ENCODE measurements at places on chromosomes 2 and 18. TPM values are rescaled to one million over a fixed set of nuclear protein-coding genes. Genes with fewer than 3 reads are reported as not detected.

RAD51AP2 gene
- not detected for total RNA-seq

LINC00305 gene
- not detected for total RNA-seq

ASB18 gene
- total RNA-seq: not detected

RGPD6 gene
- 8.4 TPM for total RNA-seq

ACVR1C gene
- 0.03 TPM for total RNA-seq

PHLPP1 gene
- total RNA-seq: 8.4 TPM

SAG gene
- not detected for total RNA-seq

ABHD1 gene
- total RNA-seq: 1.6 TPM

PLCL1 gene
- total RNA-seq: not detected

AFF3 gene
- 0.02 TPM for total RNA-seq

UCN gene
- total RNA-seq: 1.2 TPM

ING5 gene
- 25.8 TPM for total RNA-seq

POTEC gene
- total RNA-seq: not detected

HJURP gene
- 50.4 TPM for total RNA-seq

GCA gene
- total RNA-seq: 6.5 TPM

DYSF gene
- 0.55 TPM for total RNA-seq

PTPRM gene
- 34.5 TPM for total RNA-seq
